Bone marrow (tissue), 2 donors: ENCODE measurements at places on chromosomes 5 and 9.

GRCh38 chr5:98432378-98432777 lies 341.1 kb upstream of the RGMB start:
- no peak for DNase-seq

GRCh38 chr9:129631674-129632129 lies 5.7 kb downstream of the NTMT1 start:
- DNase-seq: no peak

- DNase-seq: no peak
These were observed 183.9 kb upstream of the POU5F2 start for GRCh38 chr5:93925321-93925720.

DNA sequence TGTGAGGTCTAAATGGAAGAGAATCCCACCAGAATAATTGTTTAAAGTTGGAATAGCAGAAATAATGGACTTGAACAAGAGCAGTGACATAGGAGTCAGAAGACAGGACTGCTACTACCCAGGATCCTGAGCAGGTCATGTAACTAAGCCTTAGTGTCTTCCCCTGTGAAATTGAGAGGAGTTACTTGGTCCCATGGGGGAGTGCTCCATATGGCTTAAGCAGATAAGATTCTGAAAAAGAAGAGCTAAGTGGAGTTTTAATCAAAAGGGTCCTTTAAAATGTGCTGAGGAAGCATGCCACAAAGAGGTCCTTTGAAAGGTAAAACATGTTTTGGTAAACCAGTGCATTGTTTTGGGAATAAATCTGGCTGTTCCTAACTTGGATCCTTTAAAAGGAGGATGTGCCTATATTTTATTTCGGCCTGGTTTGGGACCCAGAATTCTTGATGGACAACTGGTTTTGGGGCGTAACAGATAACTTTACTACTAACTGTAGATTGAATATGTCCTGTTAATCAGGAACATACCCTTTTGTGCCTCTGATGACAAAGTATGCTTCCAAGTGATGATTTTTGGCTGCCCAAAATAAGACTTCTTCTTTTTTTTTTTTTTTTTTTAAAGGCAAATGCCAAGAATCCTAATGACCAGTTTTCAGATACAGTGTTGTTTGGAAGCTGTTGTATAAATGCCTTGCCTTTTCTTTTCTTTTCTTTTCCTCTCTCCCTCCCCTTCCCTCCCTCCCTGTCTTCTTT lies 5.7 kb downstream of the RCL1 start:
- no peak for DNase-seq

DNA sequence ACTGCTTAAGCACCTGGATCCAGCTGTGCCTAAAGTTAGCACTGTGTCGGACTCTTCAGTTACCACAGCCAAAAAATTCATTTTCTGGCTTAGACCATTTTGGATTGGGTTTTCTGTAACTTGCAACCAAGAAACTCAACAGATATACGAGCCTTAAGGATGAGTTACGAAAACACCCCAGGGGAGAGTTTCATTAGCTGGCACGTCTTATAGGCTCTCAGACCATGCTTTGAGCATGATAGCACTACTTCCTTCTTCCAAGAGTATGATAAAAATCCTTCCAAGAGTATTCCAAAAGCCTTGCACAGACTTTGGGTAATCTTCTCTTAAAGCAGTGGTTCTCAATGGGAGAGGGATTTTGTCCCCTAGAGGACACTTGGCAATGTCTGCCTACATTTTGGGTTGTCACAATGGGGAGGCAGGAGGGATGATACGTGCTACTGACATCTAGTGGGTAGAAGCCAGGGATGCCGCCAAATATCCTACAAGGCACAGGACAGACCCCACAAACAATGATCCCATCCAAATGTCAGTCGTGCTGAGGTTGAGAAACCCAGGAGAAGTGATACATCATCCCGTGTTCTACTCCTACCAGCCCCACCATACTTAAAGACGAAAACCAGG lies 64.8 kb downstream of the SMIM23 start:
- no peak for DNase-seq

- DNase-seq: no peak
These were observed 418.3 kb downstream of the CDH10 start for GRCh38 chr5:24226479-24226878.

DNA sequence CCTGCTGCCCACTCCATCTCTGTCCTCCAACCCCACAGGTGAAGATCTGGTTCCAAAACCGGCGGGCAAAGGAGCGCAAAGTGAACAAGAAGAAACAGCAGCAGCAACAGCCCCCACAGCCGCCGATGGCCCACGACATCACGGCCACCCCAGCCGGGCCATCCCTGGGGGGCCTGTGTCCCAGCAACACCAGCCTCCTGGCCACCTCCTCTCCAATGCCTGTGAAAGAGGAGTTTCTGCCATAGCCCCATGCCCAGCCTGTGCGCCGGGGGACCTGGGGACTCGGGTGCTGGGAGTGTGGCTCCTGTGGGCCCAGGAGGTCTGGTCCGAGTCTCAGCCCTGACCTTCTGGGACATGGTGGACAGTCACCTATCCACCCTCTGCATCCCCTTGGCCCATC lies 6.4 kb upstream of the SLC6A7 start:
- no peak for DNase-seq

- DNase-seq: no peak
These were observed 432.8 kb upstream of the PTPRD start for GRCh38 chr9:11045589-11045988.

GRCh38 chr5:148808864-148809642 lies 17.4 kb upstream of the ADRB2 start:
- DNase-seq: no peak

DNA sequence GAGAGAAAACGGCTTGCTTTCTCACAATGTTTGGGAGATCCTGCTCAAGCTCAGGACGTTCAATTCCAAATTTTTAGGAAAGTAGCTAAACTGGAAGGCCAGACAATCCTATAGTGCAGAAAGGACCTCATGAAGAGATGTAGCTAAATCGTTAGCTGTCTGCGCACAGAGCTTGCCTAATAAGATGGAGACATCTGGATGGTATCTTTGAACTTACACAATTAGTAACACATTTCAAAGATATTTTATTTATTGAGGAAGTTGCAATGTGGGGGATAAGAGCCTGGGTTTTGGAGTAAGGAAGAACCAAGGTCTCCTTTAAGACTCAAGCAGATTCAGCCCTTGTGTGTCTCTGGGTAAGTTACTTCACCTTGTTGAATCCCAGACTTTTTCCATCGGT lies 28.6 kb upstream of the RAB14 start:
- DNase-seq: no peak
